ENCODE measurements at places on chromosomes 1 and 21.

DNA sequence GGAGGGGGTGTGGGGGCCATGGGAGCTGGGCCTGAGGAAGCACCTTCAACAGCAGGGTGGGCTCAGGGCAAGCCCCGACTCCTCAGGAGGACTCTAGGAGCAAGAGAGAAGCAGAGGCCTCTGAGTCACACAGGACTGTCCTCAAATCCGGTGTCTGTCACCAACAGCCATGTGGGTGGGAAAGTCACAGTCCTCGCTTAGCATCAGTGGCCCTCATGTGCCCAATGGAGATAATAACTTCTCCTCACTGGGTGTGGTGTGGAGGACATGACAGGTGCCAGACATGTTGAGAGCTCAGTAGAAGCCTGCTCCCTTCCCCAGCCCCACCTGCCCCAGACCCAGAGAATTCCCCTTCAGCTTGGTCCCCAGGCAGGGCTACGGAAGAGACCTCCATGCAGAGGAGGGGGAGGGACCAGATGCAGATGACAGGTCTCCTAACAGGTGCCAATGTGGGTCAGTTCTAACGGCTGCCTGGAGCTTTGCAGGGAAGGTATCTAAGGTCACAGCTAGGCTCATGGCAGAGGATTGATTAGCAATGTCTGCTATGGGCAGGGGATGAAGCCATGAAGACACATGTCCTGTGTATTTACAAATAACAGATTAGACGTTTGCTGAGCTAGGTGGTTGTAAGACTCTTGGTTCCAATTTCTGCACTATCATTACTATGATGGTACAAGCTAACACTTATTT is 30.2 kb downstream of the TTC39A start:
- no peak for DNase-seq

- no peak for DNase-seq
Observed at GRCh38 chr1:65792669-65793358, at the start of gene PDE4B. Gene PDE4B, plus strand, starts transcription at chr1:65792895.

DNA sequence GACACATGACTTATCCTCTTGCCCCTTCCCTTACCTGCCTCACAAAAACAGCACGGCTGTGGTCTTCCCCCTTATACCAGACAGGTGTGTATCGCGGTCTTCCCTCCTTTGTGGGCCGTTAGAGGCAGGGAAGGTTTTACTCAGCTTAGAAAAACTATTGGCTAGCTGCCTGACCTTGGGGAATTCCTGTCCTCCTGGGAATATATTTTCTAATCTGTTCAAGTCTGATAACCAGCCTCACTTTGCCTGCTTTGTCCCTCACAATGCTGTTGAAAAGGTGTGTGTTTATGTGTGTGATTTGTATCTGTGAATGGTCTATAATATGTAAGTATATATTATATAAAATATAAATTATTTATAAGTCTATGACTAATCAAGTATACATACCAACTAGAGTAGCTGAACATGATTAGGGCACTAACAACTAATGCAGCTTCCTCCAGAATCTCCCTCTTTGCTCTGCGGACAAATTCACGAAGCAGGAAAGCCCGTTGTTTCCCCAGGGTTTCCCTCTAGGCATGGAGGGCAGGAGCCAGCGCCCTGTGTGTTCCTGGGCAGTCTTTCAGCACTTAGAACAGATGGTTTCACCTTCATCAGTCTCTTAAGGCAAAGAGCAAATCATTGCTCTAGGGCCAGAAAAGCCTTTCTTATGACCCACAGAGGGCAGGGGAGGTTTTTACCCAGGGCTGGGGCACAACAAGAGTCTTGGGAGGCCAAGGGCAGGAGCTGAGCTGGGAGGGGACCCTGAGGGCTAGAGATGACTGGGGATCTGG is 25.6 kb downstream of the SLC26A9 start:
- DNase-seq = no peak

- DNase-seq = no peak
Observed at GRCh38 chr1:225610539-225610938, 42.4 kb downstream of the ENAH start.

DNA sequence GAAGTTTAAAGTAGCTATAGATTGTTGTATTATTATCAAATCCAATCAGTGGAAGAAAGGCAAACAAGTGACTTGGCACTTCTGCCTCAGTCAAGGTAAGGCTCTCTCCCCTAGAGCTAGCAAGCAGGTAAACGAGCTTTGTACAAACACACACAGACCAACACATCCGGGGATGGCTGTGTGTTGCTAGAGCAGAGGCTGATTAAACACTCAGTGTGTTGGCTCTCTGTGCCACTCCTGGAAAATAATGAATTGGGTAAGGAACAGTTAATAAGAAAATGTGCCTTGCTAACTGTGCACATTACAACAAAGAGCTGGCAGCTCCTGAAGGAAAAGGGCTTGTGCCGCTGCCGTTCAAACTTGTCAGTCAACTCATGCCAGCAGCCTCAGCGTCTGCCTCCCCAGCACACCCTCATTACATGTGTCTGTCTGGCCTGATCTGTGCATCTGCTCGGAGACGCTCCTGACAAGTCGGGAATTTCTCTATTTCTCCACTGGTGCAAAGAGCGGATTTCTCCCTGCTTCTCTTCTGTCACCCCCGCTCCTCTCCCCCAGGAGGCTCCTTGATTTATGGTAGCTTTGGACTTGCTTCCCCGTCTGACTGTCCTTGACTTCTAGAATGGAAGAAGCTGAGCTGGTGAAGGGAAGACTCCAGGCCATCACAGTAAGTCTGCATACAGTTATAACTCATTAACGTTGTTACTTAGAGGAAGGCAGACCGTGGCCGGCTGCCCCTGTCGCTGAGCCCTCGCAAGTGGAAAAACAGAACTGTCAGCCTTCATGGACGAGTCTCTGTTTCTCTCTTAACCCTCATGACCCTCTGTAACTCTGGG is at the start of gene PALMD:
TSS of gene PALMD (plus strand) at position 415 of the 833 bp plus-strand sequence. CDS start at position 620, 205 bp downstream.
- no peak for DNase-seq

GRCh38 chr1:224253721-224254120 is 70.7 kb downstream of the DEGS1 start:
- DNase-seq = no peak

GRCh38 chr1:22341791-22342605 is 109.7 kb upstream of the ZBTB40 start:
- no peak for DNase-seq

- no peak for DNase-seq
Observed at GRCh38 chr1:203649551-203649998, 22.9 kb downstream of the ATP2B4 start.

DNA sequence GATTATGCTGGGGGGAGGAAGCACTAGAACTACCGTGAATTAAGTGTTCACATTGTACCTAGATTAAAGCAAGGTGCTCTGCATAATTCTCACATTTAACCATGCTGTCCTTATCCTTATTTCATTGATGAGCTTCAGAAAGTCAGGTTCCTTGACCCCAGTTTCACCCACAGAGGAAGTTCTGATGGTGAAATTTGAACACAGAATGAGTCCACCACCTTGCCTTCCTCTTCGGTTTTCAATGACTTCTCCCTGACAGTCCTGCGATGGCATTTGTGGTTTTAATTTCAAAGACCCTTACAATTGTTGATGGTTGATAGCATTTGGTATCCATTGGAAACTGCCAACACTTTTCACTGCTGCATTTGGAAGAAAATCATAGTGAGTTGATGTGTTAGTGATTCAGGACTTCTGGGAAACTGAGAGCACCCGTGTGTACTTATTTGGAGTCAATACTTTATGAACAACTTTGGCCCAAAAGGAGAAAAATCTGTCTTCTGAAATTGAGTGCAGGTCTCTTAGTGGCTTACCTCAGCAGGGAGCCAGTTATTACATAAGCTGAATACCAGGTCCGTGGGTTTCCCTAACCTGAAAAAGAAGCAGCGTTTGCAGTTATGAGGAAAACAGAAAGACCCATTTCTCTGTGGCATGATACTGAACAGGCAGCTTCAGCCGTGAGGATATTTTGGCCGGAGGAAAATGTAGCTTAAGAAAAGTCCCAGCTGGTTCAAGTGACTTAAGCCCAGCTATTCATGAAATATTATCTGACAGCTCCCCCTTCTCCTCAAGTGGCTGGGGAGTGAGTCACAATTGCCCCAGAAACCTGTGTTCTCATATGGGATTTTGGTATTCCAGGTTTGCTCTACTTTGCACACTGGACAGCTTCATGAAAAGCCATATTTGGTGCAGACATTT is 47.5 kb downstream of the ROR1 start:
- DNase-seq = no peak

GRCh38 chr1:220281159-220281574 is 8.9 kb upstream of the RAB3GAP2 start:
- DNase-seq = no peak

DNA sequence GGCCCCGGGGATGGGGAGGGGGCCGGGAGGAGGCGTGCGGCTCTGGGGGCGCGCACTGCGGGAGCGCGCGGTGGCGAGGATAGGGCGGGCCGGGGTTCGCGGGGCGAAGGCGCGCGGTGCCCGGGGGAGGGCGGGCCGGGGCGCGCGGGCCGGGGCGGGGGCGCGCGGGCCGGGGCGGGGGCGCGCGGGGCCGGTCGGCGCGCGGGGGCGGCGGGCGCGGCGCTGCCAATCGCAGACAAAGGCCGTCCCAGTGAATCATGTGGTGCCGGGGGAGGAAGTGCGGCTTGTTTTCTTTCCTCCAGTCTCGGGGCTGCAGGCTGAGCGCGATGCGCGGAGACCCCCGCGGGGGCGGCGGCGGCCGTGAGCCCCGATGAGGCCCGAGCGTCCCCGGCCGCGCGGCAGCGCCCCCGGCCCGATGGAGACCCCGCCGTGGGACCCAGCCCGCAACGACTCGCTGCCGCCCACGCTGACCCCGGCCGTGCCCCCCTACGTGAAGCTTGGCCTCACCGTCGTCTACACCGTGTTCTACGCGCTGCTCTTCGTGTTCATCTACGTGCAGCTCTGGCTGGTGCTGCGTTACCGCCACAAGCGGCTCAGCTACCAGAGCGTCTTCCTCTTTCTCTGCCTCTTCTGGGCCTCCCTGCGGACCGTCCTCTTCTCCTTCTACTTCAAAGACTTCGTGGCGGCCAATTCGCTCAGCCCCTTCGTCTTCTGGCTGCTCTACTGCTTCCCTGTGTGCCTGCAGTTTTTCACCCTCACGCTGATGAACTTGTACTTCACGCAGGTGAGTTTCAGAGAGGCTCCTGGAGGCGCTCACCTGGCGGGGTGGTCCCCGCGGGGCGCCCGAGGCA is at the start of gene GPR137B:
TSS of gene GPR137B (plus strand) at position 287 of the 851 bp plus-strand sequence. CDS start at position 371, 84 bp downstream.
- no peak for DNase-seq

- no peak for DNase-seq
Observed at GRCh38 chr1:30325085-30325935, 398.1 kb downstream of the MATN1 start.

- DNase-seq = no peak
Observed at GRCh38 chr1:65434255-65434654, 13.8 kb downstream of the LEPR start.

DNA sequence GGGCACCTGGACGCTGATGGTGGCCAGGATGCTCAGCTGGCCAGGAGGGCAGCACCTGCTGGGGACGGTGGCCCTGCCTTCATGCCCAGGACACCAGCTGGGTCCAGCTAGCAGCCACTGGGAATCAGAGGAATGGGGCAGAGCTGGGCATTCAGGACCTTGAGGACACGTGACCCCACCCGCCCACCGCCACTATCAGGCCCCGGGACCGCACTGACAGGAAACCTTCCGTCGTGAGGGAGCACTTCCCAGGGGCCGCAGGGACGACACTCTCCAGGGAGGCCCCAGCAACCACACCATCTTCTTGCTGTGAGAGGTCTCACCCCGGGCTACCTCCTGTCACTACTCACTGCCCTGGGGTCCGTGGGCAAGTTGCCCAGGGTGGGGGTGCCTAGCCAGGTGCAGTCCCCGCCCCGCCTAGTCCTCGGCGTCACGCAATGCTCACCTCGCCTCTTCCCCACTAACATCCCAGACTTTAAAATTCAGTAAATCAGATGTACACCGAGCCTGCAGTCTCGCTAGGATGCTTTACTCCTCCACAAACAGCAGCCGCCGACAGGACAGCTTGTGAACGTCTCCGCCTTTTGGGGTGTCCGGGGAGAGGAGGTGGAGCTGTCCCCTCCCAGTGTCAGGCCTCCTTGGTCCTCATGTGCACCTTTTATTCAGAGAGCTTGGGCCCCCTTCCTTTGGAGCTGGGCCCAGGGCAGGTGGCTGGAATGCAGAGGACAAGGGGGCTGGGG is 4.9 kb downstream of the VWA1 start:
- no peak for DNase-seq
